ENCODE measurements at places on chromosomes 1 and 21.

DNA sequence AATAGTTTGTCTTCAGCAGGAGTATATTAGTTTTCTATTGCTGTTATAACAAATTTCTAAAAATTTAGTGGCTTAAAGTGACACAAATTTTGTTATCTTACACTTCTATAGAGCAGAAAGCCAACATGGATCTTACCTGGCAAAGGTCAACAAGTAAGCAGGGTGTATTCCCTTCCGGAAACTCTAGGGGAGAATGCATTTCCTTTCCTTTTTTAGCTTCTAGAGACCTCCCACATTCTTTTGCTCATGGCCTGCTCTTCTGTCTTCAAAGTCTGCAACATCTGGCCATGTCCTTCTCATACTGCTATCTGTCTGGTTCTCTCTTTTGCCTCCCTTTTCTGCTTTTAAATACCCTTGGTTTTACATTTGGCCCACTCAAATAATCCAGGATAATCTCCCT lies 242.6 kb downstream of the ZNF648 start:
- no peak for DNase-seq

- no peak for DNase-seq
Measured at GRCh38 chr1:230248016-230248888, 177.9 kb downstream of the PGBD5 start.

- DNase-seq: no peak
Measured at GRCh38 chr1:74728736-74729135, 4.1 kb downstream of the CRYZ start.

GRCh38 chr1:116991171-116991845 lies 10.3 kb upstream of the CD101 start:
- no peak for DNase-seq

- DNase-seq: no peak
Measured at GRCh38 chr1:178946855-178947676, 76.2 kb upstream of the ANGPTL1 start.
